ENCODE measurements at places on chromosomes 12 and 14.

DNA sequence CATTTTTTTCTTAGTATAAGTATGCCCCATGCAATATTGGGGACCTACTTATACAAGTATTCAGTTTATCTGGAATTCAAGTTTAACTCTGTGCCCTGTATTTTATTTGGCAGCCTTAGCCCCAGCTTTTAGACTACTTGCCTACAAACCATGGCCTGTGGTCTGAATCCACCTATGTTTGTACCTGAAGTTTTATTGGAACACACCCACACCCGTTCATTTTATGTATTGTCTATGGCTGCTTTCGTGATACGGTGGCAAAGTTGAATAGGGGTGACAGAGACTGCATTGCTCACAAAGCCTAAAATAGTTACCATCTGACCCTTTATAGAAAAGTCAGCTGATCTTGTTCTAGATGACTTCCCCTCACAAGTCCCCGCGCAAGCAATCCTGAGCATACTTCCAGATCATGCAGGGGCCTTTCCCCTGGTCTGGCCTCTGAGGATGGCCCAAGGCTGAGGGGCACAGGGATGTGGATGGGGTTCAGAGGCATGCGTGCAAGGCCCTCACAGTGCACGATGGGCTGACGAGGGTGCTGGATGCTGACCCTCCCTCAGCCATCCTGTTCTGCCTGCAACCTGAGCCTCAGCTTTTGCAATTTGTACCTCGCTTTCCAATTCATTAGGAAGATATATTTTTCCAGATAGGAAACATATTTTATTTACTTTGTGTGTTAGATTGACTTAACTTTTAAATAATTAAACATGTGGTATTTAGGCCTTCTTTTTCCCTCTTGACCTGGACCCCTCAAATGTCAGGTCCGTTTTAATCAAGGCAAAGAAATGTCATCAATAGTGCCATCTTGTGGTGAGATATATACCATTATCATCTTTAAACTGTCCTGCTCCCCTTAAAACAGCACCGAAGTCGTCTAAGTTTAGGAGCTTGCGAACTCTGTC is 527.3 kb upstream of the CCDC196 start:
- DNase-seq, result no peak

DNA sequence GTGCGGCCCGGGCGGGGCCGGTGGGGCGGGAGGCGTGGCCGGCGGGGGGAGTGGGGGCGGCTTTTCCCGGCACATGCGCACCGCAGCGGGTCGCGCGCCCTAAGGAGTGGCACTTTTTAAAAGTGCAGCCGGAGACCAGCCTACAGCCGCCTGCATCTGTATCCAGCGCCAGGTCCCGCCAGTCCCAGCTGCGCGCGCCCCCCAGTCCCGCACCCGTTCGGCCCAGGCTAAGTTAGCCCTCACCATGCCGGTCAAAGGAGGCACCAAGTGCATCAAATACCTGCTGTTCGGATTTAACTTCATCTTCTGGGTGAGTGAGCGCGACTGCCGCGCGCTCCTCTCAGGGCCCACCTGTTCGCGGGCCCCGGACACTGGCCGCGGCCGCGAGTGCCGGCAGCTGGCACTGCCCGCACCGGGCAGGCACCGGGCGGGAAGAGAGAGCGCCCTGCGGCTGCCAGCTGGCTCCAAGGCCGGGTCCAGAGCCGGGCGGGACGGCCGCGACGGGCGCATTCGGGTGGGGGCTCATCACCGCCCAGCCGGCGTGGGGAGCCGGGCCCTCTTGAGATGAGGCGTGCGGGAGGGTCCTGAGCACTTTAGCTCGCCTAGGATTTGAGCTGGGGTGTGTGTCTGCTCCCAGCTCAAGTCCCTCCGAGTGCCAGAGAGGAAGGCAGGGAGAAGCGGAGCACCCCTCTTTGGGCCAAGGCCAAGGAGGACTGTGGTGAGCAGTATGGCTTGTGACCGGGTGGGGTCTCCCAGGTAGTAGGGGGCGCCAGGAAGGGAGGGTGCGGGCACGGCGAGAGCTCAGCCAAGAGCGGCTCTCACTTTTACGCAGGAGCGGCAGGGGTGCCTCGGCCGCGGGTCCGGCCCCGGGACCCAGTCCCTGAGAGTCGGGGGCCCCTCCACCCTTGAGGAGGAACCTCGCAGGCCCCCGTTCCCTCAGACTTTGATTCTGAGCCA is at the start of gene CD9:
Gene CD9, plus strand, starts transcription at position 145 of the 957 bp plus-strand sequence. Its CDS starts 100 bp downstream, at position 245.
- DNase-seq, result peak; percentile 58

DNA sequence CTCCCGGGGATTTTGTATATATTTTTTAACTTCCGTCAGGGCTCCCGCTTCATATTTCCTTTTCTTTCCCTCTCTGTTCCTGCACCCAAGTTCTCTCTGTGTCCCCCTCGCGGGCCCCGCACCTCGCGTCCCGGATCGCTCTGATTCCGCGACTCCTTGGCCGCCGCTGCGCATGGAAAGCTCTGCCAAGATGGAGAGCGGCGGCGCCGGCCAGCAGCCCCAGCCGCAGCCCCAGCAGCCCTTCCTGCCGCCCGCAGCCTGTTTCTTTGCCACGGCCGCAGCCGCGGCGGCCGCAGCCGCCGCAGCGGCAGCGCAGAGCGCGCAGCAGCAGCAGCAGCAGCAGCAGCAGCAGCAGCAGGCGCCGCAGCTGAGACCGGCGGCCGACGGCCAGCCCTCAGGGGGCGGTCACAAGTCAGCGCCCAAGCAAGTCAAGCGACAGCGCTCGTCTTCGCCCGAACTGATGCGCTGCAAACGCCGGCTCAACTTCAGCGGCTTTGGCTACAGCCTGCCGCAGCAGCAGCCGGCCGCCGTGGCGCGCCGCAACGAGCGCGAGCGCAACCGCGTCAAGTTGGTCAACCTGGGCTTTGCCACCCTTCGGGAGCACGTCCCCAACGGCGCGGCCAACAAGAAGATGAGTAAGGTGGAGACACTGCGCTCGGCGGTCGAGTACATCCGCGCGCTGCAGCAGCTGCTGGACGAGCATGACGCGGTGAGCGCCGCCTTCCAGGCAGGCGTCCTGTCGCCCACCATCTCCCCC is 777 bp downstream of the ASCL1 start:
- no peak for DNase-seq

DNA sequence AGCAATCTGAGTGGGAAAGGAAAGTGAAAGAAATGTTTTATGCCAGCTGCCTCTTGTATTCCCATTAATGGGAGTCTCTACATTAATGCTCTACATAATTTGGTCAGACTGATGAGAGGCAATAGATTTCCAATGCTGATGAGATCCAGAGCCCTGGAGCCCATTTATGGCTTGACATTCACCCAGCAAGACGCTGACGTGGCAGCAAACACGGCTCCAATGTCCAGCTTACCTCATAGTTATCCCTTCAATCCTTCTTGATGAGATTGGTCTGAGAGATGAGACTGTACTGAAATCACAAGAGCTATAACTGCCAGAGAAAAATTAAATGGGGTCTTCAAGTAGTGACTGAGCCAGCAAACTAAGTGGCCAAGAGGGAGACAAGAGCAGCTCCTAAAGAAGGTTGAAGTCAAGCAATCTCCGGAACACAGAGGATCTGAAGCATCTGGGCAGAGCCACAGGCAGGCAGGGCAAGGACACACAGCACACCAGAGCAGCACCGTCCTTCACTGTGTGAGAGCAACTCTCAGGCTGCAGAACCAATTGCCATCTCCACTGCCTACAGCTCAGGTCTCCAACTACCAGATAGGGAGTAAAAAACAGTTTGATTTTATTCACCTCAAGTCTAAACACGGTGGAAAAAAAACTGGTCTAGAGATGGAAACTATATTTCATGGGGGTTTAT is 7.3 kb upstream of the MYO1A start:
- no peak for DNase-seq

DNA sequence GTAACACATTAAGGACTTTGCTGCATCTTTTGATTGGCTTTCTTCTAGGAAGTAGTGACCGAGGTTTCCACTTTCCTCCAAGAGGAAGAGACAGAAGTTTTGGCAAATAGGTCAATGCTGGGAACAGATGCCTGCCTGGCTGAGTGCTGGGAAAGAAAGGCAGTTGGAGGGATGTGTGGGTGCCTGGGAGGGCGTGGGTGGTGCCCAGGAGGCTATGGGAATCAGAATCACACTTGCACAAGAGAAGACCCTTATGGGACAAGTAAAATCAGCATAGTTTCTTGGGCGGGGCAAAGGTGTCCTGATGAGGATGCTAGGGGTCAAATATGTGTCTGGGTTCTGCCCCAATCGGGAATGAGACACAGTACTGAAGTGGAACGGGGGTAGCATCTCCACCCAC is 906 bp upstream of the ACADS start:
- no peak for DNase-seq

DNA sequence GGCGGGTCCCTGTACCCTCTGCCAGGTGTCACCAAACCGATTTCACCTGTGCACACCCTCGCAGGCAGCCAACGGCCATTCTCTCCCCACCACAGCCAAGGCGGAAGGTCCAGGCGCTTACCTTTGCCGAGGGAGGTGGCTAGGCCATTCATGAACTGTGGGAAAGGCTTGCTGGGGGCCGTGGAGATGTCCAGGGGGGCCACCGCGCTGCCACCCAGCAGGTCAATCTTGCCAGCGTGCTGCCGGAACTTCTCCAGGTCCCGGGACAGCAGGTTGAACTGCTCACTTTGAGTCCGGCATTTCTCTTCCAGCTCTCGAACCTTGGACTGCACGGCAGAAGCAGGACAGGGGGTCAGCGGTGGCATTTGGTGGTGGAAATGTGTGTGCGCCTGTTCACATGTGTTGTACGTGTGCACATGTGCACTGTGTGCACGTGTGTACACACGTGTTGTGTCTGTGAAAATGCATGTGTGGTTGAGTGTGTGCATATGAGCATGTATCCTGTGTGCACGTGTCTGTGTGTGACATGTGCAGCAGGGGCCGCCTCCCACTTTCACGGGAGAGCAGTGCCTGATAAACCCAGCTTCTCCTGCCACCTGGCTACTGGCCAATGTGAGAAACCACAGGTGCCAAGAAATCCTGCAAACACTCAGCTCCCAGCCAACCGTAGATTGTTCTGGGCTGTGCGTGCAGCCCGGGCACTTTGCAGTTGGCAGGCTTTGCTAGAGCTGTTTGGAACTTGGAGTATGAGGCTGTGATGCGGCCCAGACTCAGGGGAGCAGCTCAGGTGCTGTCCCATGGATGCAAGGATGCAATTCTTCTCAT is 118.9 kb downstream of the PIWIL1 start:
- DNase-seq, result no peak

DNA sequence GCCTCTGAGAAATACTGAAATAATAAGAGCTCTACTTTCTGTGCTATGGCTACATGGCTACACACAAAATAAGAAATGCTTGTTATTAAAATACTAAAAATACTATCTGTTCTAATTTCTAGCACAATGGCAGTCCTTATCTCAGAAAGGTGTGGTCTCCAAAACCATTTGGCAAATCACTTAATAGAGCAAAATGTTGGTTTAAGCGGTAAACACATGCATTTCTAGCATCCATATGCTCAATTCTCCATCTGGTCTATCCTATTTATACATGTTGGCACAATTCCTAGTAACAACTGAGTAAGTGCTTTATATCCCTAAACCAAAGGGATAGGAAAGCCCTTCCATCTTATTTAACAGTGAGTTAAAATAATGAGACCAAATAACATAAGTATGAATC is 107.0 kb downstream of the PAPLN start:
- no peak for DNase-seq

DNA sequence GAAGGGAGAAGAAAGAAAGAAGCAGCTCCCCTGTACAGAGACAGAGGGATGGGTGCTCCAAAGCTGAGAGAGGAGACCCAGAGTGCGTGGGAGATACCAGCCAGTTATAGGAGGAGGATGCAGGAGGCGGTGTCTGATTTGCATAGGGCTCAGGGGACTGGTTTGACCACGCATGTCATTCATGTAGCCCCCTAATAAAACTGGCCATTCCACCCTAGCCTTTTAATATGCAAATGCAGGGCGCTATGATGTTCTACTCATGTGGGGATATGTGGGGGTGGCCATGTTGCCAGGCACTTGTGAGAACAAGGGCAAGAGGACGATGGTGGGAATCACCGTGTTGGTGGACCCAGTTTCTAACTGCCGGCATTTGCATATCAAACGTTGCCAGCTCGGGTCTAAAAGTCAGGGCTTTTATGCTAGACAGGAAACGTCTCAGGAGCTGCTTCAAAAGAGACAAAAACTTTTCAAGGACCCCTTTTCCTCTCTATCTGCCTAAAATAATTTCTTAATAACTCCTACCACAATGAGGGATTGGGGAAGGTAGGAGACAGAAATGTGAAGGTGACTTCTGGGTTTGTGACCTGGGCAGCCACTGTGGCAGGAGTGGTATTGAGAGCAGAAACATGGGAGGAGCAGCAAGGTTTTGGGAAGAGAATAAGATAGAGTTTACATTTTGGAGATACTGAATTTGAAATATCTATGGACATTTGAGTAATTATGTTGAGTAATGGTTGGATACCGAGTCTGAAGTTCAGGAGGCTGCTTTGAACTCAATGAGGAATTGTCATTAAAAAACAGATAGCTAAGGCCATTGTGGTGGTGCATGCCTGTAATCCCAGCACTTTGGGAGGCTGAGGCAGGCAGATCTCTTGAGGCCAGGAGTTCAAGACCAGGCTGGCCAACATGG is 2.2 kb upstream of the ATXN3 start:
- no peak for DNase-seq

- DNase-seq, result no peak
These were observed 161.9 kb downstream of the CAPZA3 start for GRCh38 chr12:18899678-18900317.

GRCh38 chr12:71662849-71663560 is 643 bp downstream of the ZFC3H1 start:
- peak; percentile 33 for DNase-seq

DNA sequence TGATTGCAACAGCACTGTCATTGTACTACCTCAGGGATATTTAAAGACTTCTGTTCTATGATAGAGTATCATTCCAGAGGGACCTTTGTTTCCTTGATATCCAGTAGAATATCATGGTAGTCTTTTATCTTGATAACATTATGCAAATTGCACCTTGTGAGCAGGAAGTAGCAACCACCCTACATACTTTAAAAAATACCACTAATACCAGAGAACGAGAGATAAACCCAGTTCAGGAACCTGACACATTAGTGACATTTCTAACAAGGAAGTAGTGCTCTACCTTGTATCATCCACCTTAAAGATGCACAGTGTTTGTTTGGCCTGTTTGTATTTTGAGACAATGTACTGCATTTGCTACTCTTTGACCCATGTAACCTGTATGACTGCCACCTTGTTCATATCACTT is 8.8 kb upstream of the MAP4K5 start:
- DNase-seq, result no peak

DNA sequence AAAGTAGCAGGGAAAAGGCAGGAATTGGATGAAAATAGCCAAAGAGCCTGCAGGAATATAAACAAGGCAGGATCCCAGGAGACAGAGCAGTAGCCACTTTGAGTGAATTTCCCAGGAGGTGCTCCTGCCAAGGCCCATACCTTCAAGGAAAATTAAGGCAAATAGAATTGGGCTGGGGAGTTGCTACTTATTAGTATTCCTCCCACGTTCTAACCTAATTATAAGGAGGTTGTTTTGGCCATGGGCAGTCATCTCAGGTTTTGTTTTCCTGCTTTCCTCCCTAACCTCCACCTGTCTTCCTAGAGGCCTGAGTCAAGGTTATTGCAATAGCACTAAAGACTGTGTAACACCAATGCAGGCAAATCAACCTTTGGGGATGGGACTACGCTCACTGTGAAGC is 73.1 kb downstream of the DAD1 start:
- no peak for DNase-seq

GRCh38 chr12:21631367-21631766 is 26.3 kb downstream of the LDHB start:
- DNase-seq, result no peak

GRCh38 chr12:49750027-49750995 is 9.0 kb downstream of the TMBIM6 start:
- no peak for DNase-seq

- no peak for DNase-seq
These were observed 74.8 kb downstream of the EEA1 start for GRCh38 chr12:92854344-92854743.

GRCh38 chr12:98955284-98955683 is 310.2 kb downstream of the APAF1 start:
- DNase-seq, result no peak

All from mucosa of gallbladder (tissue), 1 donor.